ENCODE measurements at places on chromosomes 16 and 17.

GRCh38 chr16:88345031-88345720 lies 37.6 kb upstream of the ZNF469 start:
- no peak for DNase-seq

DNA sequence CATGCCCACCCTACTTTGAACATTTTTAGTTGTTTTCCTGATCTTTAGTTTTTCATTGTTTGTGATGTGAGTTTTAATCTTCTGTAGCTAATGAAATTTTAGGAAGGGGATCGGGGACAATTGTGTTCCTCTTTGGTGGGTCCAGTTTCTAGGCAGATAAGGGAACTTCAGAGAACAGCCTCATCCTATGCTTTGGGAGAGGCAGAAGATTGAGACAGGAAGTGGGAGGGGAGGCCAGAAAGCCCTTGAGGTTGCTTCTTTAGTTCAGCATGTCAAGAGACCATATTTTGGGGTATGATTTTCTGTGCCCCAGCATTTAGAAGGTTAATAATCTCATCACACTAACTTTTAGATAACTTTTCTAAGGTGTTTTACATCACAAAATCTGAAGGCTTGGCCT lies 191.0 kb downstream of the TANC2 start:
- DNase-seq: no peak

- no peak for DNase-seq
Measured at GRCh38 chr17:75478508-75478907, 22.1 kb downstream of the TMEM94 start.

DNA sequence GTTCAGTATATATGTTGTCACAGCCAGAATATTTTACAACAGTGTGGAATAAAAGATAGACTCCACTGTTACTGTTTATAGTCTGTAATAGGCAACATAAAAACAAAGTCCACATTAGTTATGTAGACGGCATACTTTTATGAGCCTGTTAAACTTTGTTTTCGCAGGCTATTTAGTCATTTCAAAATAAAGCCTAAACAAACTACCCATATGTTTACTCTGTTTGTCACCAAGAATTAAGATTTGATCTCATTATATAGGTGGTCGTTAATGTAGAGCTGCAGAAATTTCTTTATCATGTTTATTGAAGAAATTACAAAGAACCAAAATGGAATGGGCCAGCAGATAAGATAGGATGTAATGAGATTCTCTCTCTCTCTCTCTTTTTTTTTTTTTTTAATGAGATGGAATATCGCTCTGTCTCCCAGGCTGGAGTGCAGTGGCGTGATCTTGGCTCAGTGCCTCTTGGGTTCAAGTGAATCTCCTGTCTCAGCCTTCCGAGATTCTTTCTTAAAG lies 943.8 kb upstream of the SOX9 start:
- no peak for DNase-seq

DNA sequence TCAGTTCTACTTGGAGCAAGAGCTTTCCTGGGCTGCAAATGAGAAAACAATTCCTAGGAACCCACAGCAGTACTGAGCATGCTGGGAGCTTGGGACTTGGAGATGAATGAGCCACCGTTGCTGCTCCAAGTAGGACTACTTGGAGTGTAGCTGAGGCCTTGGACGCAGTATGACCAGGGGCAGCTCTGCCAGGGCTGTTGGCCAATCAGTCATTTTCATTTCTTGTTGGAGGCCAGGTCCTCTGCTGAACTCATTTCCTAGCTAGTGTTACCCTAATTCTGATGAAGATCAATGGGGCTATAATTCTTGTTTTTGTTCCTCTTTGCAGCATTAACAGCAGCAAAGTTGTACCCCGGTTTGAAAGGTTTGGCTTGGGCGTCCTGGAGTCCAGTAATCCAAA lies 8.0 kb upstream of the LGALS9 start:
- DNase-seq: no peak

DNA sequence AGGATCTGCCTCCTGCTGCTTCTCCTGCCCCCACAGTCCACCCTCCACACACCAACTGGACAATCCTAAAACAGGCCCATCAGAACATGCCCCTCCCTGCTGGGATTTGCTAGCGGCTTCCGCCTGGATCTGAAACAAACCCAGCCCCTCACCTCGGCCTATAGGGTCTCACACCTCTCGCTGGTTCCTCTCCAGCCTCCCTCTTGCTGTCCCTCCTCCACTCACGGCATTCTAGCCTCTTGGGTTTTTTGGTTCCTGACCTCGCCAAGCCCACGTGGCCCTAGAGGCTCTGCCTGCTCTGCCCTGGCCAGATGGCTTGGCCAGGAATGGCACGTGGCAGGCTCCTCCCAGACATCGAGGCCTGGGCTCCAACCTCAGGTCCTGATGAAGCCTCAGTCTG lies 15.7 kb upstream of the MTSS2 start:
- no peak for DNase-seq
